ENCODE measurements at places on chromosomes 3 and 15.

- no peak for DNase-seq
Observed at GRCh38 chr3:157174290-157174648, 14.3 kb upstream of the CCNL1 start.

GRCh38 chr3:43006825-43007224, 27.7 kb downstream of the GASK1A start:
- DNase-seq = no peak

DNA sequence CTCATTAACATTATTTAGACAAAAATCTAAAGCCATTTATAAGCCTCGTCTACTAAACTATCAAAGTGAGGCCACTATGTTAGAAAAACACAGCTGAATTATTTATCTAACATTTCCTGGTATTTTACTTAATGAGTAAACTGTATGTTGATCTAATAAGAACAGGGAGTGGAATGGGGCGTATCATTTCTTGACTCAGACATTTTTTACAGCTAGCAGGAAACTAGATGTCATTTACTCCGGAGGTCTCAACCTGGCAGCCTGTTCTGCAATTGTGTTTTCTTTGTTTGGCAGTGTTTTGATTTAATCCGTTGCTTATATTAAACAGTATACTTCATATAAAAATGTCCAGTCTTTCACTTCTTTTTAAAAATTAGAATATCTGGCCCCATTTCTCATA, 79.1 kb upstream of the ABI3BP start:
- no peak for DNase-seq

DNA sequence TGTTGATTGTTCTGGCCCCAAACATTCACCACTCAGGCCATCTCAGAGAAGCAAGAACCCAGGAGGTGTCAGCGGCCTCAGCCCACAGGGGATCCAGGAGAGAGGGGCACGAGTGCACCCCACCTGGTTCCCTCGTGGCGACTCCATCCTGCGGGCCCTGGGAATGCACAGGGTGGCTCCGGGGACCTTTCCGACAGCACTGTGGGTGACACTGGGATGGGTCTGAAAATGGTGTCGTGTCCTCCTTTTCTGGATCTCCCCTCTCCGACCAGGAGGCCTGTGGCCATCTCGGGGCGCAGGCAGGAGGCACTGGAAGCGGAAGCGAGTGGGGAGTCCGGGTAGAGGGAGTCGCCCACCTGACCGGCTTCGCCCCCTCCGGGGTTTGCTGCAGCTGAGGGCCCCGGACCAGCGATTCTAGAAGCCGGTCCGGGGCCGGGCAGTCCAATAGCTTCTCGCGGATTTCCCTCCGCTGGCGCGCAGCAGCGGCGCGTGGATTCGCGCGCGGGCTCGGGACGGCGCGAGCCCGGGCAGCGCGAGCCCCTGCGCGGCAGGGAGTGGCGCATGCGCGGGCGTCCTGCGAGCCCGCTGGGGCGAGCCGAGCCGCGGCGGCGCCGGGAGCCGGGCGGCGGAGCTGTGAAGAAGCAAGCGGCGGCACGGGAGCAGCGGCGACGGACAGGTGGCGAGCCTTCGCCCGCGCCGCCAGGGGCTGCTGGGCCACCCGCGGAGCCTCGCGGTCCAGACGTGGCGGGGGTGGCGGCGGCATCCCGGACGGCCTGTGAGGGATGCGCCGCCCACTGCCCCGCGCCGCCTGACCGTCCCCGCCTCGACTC, at the start of gene DOCK3:
Gene DOCK3, plus strand, starts transcription at position 579 of the 830 bp plus-strand sequence. CDS start 337 bp downstream, outside the sequence.
- peak; percentile 75 for DNase-seq
